Activated T-helper 1 cell treated with anti-CD3 and anti-CD28 coated beads, Interleukin-2, amount 50 U/mL, for 16 hours (primary cell): ENCODE measurements at places on chromosomes 7 and 10.

GRCh38 chr10:11145495-11145855 is 127.8 kb downstream of the CELF2 start:
- DNase-seq = peak; percentile 35

GRCh38 chr7:115782696-115783490 is 247.7 kb downstream of the TFEC start:
- DNase-seq = no peak

GRCh38 chr10:34524369-34525091 is 290.6 kb downstream of the PARD3 start:
- DNase-seq = no peak

GRCh38 chr7:153072806-153073205 is 313.3 kb downstream of the ACTR3B start:
- no peak for DNase-seq

GRCh38 chr10:101291331-101292193 is 62.3 kb upstream of the LBX1 start:
- peak; percentile 29 for DNase-seq

DNA sequence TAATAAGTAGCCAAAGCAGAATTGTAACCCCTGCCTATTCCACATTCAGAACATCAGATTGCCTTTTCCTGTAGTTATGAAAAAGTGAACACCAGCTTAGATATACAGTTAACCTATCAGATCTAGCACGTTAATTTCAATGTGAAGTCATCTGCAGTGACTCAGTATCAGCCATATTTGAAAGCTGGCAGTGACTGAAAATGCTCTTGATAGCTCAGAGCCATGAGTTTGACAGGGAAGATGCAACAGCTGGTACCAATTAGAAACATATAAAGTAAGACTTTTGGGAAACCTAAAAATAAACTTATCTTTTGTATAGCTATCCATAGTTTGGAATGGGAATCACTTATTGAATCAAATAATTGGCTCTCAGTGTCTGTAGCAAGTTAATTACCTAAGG is 284.1 kb upstream of the NPSR1 start:
- DNase-seq = no peak

DNA sequence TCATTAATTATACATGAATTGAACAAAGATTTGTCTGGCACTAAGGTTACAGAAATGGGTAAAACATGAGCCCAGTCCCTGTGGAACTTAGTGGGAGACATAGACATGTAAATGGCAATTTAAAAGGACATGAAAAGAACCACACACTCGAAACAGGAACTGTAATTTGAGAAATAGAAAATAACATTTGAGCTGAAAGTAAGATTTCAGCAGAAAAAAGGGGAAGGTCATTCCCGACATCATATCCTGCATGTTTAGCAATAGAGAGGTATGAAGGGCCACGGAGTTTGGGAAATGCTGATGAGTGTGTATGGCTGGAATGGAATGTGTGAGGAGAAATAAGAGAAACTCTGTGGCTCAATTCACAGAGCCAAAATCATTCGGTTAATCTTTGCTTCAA is 175.4 kb upstream of the AHR start:
- DNase-seq = no peak

DNA sequence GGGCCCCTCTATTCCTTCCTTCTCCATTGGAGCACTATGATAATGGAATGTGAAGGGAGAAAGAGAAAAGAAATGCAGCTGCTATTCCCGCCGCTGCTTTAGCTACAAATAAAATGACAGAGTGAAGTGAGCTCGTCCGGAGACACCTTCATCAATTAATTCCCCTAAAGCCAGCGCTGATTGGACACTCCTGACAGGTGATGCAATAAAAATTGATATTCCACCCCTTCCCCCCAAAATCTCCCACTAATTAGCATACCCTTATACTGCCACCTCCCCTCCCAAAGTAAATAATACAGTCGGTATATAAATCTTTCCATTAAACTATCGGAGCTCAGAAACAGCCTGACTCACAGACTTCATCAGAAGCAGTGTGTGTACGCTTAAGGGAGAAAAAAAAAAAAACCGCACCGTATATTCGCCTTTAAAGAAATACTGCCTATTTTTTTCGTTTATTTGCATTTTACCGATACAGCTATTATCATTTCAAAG is 7.3 kb downstream of the SKIDA1 start:
- no peak for DNase-seq

GRCh38 chr7:27185013-27185853 is at the start of gene HOXA11:
Gene HOXA11, minus strand, starts transcription at chr7:27185232. Its CDS starts 88 bp downstream, at chr7:27185144.
- no peak for DNase-seq

DNA sequence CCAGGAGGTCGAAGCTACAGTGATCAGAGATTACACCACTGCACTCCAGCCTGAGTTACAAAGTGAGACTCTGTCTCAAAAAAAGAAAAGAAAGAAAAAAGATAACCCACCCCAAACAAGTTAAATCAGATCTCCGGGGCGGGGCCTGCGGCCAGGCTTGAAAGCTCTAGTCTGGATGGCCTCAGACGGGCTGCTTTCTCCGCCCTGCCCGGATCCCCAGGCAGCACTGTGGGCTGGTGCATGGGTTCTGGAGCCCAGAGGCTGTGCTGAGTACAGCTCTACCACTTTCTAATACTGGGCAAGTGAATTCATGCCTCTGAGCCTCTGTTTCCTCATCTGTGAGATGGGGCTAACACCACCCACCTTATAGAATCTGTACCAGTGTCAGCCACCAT is 83.7 kb downstream of the ZMIZ1 start:
- DNase-seq = no peak
